Esophagus squamous epithelium (tissue), 5 donors: ENCODE measurements at places on chromosomes 16 and 17.

GRCh38 chr16:50329446-50330189 lies 39.2 kb downstream of the BRD7 start:
- DNase-seq, result no peak

DNA sequence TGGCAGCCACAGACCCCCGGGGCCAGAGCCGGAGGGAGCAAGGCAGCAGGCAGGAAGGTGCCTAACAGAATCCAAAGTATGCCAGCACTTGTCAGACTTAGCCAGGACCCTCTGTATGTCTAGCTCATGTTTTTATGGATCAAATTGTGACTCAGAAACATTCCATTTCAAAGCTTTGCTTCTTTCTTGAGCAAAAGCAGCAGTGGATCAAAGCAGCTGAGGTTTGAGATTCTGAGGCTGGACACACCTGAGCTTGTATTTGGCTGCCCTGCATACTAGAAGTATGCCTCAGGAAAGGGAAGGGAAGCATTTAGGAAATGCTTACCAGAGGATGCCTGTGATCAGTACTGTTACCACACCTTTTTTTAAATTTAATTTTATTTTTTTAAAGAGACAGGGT lies 5.7 kb upstream of the MYO1C start:
- no peak for DNase-seq

DNA sequence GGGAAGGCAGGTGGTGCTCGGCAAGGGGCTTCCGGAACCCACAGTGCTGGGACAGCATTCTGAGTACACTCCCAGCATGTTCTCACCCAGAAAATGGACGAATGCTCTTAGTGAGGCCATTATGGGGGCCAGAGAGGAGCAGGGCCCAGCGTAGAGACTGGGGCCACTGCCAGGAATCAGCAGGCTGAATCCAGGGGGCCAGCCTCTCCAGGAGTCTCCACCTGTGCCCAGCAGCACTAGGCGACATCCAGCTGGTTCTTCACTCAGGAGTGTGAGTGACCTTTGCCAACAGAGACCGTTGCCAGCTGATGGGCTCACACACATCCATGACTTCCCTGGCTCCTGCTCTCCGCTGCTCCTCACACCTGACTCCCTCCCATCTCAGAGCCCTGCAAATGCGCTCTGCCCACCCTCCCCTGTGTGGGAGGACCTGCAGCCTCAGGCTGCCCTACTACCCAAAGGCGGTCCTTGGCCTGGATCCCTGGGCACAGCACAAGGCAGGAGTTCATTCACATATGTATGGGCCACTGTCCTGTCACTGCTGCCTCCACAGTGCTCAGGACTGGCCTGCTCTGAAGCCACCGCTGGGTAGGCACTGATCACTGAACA lies 5.1 kb downstream of the RHBDF1 start:
- DNase-seq, result no peak

GRCh38 chr16:59469266-59469665 lies 735.1 kb upstream of the GOT2 start:
- DNase-seq, result no peak

DNA sequence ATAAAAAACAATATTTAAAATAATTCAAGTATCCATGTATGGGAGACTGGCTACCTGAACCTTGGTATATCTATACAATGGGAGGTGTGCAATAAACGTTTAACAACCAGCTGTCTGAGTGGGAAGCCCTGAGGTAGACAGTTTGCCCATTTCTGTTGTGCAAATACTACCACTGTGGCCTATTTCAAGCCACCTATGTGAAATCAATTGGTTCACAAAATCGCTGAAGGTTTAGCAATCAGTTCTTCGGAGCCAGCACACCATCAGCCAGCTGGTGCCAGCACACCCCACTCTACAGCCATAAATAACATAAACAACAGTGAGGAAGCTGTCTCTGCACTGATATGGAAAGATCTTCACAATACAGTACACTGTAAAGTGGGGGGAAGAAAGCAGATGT lies 46.7 kb upstream of the KDM8 start:
- DNase-seq, result no peak

DNA sequence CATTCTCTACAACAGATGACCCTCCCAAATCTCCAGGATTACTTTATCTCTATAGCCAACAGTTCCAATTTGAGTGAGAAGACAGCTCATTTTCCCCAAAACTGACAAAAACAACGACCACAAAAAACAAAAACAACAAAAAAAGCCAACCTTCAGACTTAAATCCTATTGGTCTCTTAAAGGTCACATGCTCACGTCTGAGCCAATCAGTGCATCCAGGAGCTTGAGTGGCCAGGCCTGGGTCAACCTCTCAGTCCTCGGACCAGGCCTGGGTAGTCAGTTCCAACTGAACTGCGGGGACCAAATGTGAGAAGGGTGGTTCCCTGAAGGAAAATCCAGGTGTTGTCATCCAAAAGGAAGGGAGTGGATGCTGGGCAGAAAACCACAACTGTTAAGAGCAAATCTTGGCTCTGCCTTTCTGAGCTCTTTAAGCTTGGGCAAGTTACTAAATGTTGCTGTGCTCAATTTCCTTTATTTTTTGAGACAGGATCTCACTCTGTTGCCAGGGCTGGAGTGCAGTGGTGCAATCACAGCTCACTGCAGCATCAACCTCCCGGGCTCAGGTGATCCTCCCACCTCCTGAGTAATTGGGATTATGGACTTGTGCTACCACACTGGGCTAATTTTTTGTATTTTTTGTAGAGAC lies 43.0 kb upstream of the MSI2 start:
- DNase-seq, result no peak

DNA sequence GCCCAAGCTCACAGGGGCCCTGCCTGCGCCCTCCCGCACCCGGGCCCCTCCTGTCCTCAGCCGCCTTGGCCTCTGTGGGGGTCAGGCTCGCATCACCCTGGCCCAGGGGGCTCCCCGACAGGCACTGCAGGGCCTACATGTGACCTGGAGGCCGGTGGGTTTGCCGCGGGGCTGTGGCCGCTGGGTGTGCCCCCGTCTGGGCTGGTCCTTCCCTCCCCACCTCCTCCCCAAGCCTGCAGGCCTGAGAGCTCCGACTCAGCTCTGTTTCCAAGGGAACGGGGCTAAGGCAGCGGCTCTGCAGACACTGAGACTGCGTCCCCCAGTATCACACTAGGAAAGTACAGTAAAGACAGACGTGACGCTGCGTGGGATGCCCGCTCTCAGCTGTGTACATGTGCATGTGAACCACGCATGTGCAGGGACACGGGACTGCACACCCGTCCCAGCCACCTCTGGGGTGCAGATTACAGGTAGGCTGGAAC lies 16.5 kb upstream of the WDR45B start:
- DNase-seq, result no peak

GRCh38 chr17:38671939-38672720 lies 2.6 kb downstream of the EPOP start:
- no peak for DNase-seq

- no peak for DNase-seq
Measured at GRCh38 chr17:28494445-28495188, 11.5 kb upstream of the FOXN1 start.

DNA sequence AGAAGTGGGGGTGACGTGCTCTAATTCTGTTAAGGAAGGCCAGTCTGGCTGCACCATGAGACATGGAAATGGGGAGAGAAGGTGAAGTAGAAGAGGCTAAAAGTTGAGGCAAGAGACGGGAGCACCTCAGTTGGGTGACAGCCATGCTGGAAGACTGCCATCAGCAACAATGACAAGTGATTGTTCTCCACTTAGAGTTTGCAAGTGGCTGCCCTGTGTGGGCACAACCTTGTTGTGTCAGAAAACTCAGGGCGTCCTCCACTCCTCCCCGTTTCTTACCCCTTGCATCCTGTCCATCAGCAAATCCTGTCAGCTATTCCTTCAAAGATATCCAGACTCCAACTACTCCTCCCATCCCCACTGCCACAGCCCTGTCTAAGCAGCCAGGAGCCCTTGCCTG lies 17.6 kb downstream of the CES1 start:
- DNase-seq, result no peak

- no peak for DNase-seq
Measured at GRCh38 chr17:69207151-69207550, 21.5 kb downstream of the ABCA10 start.

GRCh38 chr17:55693254-55694216 lies 29.1 kb downstream of the TMEM100 start:
- DNase-seq, result no peak

DNA sequence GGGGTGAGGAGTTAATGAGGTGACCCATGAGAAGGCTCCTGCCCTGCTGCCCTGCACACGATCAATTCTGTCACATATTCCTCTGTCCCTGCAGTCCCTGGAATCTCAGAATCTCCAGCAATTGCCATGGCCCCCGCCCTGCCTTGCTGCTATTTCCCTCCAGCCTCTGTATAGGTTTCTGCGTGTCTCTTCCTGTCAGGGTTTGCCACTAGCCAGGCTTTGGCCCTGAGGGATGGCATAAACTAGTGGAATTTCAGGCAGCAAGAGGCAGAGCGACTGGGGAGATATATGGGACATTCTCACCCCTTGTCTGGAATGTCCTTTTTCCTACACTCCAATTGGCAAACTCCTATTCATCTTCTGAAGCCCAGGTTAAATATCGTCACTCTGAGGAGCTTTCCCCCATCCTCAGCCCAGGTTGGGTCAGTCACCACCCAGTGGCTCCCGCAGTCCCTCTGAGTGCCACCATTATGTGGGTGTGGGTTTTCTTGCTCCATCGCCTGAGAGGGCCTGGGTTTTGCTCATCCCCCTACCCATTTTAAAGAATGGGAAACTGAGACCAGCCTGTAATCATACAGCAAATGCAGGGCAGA lies 15.5 kb upstream of the NATD1 start:
- DNase-seq, result no peak

DNA sequence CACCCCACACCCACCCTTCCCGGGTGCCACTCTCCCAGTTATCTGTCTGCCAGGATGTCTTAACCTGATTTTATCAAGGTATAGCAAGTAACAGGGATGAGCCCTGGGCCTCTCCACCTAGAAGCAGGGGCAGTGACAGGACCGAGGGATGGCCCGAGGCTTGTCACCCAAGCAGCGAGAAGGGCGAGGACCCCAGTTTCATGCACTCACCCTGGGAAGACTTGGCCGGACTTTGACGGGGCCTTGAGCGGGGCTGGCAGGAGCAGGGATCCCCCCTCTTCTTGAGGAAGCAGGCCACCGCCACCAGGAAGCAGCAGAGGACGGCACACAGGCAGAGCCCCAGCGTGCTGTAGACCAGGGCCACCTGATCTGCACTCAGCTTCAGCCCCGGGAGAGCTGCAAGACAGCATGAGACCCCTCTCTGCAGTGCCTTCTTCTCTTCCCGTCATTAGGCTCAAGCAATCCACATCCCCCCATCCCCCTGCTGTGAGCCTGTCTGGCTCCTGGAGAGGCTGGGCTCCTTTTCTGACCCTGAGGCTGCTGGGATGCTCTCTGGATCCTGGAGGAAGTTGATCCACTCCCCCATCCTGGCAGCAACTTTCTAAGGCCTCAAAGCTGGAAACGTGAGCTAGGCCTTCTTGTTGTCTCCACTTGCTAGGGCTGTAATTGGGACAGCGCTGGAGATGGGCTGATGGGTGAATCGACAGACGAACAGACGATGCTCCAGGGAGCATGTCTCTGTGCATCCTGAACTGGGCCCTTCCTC lies 31.6 kb downstream of the TNFRSF13B start:
- DNase-seq, result no peak

DNA sequence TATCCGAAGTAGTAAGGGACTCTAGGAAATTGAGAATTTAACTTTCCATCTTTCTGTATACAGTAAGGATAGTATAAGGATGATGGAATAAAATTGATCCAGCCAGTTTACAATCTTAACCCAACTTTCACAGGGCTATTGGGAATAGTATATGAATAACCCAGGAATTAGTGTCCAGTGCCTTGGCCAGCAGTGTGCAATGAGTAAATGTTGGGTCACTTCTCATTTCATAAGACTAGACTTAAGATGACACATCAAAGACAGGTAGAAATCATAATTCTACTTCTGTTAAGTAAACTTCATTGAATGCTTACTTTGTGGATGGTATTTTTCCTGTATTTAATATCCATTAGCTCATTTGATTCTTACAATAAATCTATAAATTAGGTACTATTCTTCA lies 949.6 kb upstream of the GOT2 start:
- no peak for DNase-seq
